Left cardiac atrium (tissue), 4 donors: ENCODE measurements at places on chromosomes 7 and 10.

DNA sequence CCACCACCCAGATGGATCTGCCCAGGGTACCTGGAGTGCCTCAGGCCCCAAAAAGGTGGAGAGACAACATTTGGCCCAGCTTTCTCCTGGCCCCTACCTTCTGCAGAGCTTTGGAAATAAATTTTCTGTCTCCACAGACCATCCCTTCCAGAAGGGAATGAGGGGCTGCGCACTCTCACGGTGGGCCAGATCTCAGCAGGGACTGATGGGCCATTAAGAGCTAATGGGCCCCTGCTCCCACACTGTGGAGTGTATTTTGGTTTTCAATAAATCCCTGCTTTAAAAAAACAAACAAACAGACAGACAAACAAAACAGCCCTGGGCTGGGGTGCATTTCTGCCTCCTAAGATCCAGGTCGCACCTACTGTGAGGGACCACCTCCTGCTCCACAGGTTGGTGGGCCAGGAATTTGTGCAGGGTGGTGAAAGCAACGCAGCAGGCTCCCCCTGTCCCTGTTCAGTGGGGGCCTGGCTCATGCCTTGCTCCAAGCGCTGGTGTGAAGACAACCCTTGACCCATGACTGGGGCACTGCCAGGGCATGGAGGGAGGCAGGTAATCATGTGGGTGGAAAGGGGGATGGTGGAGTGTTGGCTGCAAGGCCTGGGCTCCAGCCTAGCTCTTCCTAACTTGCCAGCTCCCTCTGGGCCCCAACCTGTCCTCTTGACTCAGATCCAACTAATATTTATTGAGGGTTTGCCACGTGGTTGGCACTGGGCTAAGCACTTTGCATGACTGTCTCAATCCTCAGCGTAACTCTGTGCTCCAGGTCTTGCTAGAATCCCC is 88.5 kb downstream of the COL13A1 start:
- DNase-seq: no peak

DNA sequence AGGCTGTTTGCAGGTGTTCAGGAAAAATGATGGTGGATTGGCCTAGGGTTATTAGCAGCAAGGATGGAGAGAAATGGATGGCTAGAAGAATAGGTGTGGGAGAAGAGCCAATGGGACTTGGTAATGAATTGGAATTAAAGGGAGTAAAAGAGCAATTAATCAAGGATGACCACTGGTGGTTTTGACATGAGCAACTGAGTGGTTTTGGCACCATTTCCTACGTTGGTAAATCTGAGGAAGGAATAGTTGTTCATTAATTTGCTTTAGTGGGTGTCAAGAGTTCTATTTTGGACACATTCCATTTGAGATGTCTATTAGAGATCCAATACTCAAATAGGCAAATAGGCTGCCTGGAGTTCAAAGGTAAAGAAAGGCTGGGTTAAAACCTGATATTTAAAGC is 38.2 kb upstream of the NRBF2 start:
- DNase-seq: no peak

GRCh38 chr10:30037620-30038336 is 21.6 kb downstream of the JCAD start:
- DNase-seq: no peak

DNA sequence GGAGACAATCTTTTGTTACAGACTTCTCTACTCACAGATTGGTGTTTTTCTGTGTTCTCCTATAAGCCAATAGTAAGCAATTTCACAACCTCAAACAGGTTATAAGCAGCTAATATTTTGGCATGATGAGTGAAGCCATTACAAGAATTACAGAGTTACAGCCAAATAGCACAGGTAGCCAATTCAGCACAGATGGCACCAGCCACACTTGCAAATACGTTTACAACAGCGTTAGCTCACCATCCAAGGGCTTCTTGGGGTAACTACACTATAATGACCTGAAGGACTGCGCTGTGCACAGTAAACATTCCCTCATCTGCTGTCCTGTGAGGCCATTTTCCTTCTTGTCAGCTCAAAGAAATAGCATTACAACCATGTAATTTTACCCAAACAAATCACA is 428.6 kb downstream of the TCERG1L start:
- no peak for DNase-seq

DNA sequence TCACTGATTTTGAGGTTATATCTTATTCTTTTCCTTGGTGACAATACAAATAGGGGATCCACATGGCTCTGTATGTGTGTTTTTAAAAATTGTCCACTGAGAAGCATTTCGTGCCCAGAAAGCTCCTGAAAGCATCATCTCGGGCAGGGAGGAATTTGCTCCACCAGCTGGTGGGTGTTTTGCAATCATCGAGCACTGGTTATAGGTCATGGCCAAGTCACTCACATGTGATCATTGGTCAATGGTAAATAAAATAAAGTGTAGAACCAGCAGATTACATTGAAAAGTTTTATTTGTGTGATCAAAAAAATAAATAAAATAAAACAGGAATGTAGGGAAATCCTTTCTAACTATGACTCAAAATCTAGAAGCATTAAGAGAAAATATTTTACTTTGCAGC is 23.0 kb upstream of the SNX13 start:
- DNase-seq: no peak

- DNase-seq: no peak
Measured at GRCh38 chr10:93139059-93139655, 65.5 kb downstream of the CYP26A1 start.

DNA sequence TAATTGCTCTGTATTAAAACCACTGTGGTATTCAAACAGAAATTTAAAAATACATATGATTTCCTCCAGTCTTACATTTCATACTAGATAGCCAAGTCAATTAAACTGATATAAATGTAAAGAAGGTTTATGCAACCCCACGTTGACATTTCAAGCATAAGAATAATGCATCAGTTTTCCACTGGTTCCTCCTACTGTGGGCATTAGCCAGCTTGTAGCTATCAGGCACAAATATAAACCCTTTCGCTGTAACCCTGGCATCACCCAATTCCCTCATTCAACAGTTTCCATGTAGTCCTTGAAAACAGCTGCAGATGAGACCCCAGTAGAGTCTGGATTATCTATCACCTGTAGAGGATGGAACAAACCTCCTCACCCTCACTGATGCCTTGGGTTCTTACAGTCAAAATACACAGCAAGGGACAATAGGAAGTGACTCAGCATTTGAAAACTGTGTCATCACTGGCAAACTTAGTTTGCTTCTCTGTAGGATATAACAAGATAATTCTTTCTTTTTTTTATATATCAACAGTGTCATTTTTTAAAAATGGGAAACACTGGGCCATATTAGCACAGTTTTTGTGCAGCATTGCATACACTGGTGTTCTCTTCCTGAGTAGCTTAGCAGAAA is 113.0 kb downstream of the PDE1C start:
- no peak for DNase-seq
